ELR (cell line): ENCODE measurements at places on chromosomes 6 and 20.
A peak's percentile ranks its signal among the peaks of the same experiment; 100 is the strongest.

- peak; percentile 26 for DNase-seq
Measured at GRCh38 chr6:135012764-135013163, 41.9 kb downstream of the HBS1L start.

GRCh38 chr6:160986851-160987250 lies 4.7 kb upstream of the MAP3K4 start:
- no peak for DNase-seq

DNA sequence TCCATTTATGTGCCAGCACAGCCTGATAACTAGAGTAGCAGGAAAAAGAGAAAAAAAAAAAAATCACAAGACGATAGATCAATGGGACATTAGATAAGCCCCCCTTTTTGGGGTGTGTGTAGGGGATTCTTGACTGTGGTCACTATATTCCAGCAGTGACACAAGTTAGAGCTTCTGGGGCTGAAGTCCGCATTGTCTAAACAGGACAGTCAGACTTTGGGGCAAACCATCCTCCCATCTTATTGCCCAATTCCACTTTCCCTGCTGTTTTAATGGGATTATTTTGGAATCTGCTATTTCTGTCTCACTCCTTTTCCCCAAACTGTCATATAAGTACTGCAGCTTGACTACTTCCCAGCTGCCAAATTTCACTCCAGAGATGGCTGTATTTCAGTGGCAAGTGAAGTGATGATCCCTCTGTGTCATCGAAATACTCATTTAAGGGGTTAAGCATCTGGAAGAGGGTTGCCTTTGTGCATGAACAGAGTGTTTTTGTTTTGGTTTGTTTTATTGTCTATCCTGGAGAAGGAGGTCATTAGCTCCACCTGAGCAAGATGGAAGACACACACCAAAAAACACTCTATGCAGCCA lies 182.5 kb downstream of the ATXN1 start:
- no peak for DNase-seq

DNA sequence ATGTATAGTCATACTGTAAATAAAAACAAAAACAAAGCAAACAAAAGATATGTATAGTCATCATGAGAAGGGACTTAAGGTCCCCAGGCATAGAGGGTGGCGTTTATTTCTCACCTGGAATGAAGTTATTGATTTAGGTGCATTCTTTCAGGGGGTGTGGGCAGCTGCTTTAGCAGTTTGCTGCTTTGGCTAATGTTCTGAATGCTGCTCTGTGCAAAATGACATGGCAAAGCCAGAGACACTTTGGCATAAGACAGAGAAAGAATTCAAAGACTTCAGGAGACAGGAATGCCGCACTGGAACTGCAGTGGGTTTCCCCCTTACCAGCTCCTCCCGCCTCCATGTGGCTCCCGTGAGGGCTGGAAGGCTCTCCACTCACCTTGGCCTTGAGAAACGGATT lies 36.4 kb upstream of the NELFCD start:
- no peak for DNase-seq

DNA sequence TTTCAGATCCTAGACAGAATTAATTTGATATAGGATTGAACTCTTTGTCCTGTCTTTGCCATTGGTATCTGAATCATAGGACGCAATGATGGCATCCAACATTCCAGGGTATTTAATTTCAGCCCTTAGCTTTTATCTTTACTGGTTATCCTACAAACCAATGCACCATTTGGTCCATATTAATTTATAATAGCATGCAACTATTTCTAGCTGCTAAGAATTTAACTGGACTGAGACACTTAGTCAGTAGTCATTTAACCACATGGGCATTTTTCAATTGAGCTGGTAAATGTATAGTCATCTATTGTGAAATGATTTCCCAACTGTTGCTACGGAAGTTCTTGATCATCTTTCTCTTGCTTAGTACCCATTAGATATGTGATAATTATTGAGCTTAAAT lies 141.1 kb downstream of the CD164 start:
- peak; percentile 69 for DNase-seq

- peak; percentile 41 for DNase-seq
Measured at GRCh38 chr6:138287144-138287955, 69.1 kb upstream of the PBOV1 start.

GRCh38 chr6:2746557-2747061 lies 4.1 kb downstream of the MYLK4 start:
- DNase-seq: no peak

DNA sequence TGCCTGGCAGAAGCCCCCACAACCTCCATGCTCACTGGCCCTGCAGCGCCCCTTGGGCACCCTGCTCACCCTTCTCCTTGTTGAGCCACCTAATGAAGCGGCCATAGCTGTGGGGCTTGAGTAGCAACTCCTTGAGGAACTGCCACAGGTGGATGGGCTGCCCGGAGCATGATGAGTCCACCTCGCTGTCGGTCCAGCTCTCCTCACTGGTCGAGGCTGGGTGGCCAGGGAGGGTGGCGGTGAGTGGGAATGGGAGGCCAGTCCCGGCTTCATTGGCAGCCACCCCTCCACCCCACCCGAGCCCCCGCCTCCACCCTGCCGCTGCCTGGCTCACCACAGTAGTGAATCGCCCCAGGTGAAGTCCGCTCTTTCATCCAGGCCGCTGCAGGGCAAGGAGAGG lies 16.9 kb downstream of the SPDEF start:
- no peak for DNase-seq

- DNase-seq: no peak
Measured at GRCh38 chr6:39419607-39420006, 97.1 kb upstream of the KCNK16 start.
